ENCODE measurements at places on chromosomes 1 and 21.

GRCh38 chr1:26029864-26030481, 8.4 kb downstream of the EXTL1 start:
- DNase-seq = no peak

GRCh38 chr1:163896001-163896400, 574.2 kb downstream of the NUF2 start:
- DNase-seq = no peak

DNA sequence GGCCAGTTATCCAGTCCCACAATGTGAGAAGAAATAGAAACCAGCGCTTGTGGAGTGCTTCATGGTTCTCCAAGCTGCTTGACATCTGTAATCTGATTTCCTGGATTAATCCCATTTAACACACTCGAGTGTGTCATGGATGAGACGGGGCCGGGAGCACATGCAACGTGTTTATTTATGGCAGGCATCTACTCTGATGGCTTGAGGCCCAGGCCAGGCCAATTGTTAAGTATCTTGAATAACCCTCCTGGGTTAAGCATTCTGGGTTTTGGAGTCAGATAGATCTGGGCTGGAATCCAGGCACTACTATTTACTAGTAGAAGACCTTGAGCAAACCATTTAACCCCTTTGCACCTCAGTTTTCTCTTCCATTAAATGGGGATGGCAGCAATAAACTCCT, 37.5 kb upstream of the LAPTM5 start:
- DNase-seq = no peak

DNA sequence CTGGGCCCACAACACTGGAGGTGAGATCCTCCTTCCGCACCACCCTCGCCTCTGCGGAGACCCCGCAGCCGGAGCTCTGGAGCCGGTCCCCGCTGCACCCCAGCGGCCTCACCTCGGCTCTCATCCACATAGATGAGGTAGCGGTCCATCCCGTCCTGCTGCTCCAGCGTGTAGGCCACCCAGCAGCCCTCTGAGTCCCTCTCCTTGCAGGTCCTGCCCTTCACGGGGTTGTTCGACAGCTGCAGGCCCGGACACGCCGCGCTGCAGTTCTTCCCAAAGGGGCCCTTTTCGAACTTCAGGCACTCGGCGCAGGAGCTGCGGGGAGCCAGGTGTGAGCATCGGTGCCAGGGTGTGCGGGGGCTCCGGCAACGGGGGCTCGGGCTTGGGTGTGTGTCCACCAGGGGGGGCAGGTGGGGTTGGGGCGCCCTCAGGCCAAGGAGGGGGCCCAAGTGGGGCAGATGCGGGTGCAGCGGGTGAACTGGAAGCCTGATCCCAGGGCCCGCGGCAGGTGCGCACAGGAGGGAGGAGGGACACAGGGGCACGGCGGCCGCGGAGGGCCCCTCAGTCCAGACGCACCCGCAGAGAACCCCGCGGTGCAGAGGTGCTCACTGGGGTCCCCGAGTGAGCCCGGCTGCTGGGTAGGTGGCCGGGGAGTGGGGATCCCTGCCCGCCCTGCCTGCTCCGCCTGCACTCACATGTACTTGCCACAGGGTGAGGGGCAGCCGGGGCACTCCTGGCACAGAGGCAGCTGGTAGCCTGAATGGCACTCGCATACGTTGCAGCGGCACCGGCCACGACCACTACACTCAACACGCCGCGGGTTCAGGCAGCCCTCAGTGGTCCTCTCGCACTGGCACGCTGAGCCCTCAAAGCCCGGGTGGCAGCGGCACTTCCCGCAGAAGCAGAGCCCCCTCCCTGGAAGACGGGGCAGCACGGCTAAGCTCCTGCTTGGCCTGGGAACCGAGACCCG, 15.4 kb upstream of the PTTG1IP start:
- DNase-seq = no peak

GRCh38 chr1:178371235-178371634, 125.5 kb downstream of the CLEC20A start:
- DNase-seq = peak; percentile 54

- DNase-seq = peak; percentile 46
These were observed 648 bp downstream of the ATP1A1 start for GRCh38 chr1:116373431-116374352.

GRCh38 chr1:164477343-164477742, 81.6 kb upstream of the PBX1 start:
- DNase-seq = peak; percentile 22

DNA sequence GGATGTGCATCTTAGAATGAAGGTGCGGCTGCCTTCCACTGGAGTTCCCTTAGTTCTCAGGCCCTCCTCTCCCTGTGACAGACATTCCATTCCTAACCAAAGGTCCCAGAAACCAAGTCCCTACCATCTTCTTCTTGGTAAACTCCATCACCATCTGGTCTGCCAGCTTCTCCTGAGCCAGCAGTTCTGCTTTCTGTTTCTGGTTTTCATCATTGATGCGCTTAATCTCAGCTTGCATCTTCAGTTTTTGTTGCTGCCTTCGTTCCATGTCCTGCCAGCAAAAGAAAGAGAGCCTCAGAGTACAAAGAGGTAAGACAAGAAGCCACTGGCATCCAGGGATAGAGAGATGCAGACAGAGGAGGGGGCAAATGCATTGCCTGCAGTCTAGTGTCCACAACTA, 18.0 kb upstream of the VSIG8 start:
- peak; percentile 24 for DNase-seq

GRCh38 chr1:18899363-18900049, 2.8 kb downstream of the ALDH4A1 start:
- no peak for DNase-seq

GRCh38 chr1:38088791-38089190, 42.2 kb upstream of the POU3F1 start:
- DNase-seq = no peak

DNA sequence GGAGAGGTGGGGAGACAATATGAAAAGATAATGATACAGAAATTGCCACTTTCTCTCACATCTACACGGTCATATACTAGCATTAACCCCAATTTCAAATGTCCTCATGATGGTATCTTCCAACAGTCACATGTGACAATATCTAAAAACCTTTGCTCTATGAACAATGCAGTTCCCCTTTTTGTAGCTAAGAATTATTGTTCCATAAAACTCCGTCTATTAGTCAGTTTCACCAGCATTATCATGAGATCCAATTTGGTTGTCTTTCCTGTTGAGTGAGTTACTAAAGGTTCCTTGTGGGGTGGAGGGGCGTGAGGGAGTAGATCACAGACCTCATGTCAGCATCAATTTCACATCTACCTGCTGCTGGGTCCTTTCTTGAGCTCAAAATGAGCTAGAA, 1.7 kb downstream of the TIAM1 start:
- no peak for DNase-seq

- DNase-seq = no peak
These were observed 119.2 kb upstream of the RAB3GAP2 start for GRCh38 chr1:220391491-220391890.

DNA sequence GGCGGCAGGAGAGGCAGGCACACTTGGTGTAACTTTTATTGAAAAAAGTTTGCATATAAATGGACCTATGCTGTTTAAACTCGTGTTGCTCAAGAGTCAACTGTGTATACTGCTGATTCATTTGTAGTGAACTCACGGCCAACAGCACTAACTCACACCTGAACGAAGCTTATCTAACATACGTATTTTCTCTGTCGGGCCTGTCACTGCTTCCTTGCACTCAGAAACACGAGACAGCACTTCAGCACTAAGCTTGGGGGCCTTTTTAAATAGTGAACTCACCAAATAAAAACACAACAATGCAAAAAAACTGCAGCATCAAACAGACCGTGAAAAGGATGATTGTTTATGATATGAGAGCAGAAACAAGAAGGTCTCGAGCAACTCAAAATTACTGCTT, 58.9 kb upstream of the NEK2 start:
- DNase-seq = no peak

DNA sequence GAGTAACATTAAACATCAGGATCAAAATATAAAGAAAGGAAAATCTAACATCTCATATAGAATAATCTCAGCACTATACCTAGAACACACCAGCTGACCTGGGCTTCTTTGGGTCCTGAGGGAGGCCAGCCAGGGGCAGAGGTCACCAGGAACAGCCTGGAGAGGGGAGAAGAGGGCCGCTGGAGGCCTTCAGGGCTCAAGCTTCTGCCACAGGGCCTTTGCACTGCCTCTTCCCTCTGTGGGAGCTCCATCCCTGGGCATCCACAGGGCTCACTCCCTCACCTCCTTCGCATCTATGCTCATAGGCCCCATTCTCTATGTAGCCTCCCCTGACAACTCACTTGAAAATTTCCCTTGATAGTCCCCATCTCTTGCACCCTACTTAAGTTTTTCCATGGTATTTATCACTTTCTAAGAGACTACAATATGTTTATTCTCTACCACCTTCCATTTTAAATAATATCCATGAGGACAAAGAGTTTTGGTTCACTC, 73.9 kb downstream of the HIVEP3 start:
- DNase-seq = no peak

DNA sequence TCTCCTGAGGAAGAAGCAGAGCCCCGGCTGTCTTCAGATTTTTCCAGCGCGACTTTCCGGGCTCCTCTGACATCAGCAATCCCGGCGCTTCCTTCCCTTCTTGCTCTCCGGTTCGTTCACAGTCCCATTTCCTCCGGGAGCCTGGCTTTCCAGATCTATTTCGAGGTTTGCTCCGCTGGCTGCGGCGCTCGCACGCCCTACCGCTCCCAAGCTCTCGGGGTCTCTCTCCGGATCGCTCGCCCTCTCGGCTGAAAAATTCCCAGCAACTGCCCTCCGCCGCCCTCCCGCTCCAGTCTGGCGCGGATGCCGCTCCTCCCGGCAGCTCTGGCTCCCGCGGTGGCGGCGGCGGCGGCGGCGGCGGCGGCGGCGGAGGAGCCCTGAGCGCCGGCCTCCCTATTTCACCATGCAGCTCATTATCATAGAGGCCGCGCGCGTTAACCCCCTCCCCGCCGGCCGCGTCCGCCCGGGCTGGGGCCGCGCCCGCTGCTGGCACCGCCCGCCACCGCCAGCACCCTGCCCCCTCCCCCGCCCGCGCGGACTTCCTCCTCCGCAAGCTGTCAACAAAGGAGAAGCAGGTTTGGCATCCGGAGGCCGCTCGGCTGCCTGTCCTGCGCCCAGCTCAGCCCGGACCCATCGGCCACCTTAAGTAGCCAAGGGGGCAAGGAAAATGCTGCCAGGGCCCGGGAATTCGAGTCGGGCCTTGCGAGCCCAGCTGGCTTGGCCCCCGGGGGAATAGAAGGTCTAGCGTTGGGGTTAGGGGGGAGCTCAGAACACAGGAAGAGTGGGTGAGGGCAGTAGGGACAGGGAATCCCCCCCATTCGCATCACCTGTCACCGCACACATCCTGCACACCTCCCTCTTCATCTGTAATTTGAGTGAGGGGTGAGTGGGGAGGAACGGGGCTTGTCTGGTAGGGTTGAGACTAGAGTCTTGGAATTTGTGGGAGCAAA, at the start of gene PLXNA2:
TSS of gene PLXNA2 (minus strand) at position 418 of the 950 bp plus-strand sequence. CDS start 26,462 bp downstream, outside the sequence.
- peak; percentile 56 for DNase-seq

DNA sequence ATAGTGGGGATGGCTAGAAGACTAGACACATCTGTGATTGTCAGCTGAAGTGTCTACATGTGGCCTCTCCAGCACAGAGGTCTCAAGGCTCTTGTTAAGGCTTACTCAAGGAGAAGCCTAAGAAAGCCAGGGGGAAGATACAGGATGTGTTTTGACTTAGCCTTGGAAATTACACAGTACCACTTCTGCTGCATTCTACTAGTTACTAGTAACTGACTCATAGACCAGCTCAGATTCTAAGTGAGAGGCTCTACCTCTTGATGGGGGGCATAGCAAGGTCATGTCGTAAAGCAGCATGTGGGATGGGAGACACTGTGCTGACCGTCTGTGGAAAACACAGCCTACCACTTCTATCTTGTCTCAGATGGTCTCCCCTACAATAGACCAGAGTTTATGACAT, 99.5 kb downstream of the UBE2U start:
- DNase-seq = peak; percentile 23

DNA sequence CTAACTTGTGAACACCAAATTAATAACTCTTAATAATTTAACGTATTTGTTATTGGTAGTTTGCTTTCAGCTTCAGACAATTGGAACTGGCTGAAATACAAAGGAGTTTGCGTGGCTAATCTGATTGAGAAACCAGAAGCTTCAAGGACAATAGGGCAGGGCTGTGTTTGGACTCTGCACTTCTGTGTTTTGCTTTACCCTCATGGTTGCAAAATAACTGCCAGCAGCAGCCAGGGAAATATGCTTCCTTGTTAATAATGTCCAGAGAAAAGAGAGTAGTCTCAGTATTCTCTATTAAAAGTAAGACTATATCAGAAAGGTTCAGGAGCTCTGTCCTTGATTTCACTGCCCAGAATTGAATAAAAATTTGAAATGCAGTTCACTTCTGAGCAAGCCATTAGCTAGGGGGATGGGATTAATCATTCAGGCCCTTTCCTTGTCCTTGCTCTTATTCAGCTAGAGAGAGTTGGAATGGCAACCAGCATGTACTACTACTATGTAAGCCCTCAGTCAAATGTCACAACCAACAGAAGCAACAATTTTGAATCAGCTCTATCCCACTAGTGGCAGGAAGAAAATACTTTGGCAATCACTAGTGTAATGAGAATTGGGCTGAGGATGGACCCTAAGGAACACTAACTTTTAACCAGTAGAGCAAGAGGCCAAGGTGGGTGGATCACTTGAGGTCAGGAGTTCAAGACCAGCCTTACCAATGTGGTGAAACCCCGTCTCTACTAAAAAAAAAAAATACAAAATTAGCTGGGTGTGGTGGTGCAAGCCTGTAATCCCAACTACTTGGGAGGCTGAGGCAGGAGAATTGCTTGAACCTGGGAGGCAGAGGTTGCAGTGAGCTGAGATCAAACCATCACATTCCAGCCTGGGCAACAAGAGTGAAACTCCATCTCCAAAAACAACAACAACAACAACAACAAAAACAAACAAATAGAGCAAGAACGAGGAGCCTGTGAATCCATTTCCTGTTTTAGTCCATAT, 76.8 kb downstream of the POU2F1 start:
- DNase-seq = peak; percentile 71

Data from choroid plexus epithelial cell (primary cell).